ENCODE measurements at places on chromosomes 1 and 21.

DNA sequence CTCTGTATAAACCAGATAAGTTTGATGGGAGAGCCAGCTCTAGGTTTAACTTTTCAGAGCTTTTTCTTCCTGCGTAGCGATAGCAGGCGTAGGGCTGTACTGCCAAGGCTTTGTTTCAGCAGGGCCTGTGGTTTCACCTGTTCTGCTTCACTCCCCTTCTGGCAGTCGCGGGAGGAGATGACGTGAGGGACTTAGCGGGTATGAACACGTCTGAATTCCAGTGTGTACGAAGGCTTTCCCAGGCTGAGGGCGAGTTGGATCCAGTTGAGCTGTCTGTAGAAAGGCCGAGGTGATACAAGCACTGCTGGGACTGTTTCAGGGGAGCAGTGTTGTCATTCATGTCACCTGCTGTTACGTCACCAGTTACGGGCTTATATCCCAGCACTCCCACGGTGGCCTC lies 21.2 kb downstream of the PEX14 start:
- no peak for DNase-seq

GRCh38 chr1:109383087-109383779 lies 14.5 kb downstream of the SORT1 start:
- DNase-seq, result no peak

GRCh38 chr21:34730194-34730593 lies 61.4 kb downstream of the CLIC6 start:
- DNase-seq, result no peak

GRCh38 chr1:82052563-82052962 lies 251.8 kb downstream of the ADGRL2 start:
- DNase-seq, result no peak

DNA sequence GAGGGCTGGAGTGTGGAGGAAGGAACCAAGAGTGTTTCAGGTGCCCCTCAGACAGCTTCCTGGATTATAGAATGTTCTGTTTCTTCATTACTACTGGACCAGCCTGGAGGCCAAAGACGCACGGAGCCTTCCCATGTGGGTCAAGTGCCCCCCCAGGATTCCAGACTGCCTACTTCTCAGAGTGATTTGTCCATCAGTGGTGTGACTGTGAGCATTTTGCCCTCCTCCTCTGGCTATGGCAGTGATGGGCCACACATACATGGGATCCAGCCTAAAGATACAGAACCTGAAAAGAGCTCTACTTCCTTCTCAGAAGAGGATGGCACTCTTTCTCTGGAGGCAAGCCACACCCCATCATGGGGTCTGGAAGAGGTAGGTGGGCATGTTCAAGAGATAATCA lies 64.9 kb downstream of the MACF1 start:
- no peak for DNase-seq

Data from EH (cell line).